ENCODE measurements at places on chromosomes 3 and 15.

GRCh38 chr3:5809586-5810246 is 622.2 kb downstream of the EDEM1 start:
- no peak for DNase-seq

- no peak for DNase-seq
These were observed 33.0 kb downstream of the LRRC2 start for GRCh38 chr3:46533091-46533490.

- DNase-seq = no peak
These were observed 208.1 kb downstream of the RBMS3 start for GRCh38 chr3:29488922-29489321.

DNA sequence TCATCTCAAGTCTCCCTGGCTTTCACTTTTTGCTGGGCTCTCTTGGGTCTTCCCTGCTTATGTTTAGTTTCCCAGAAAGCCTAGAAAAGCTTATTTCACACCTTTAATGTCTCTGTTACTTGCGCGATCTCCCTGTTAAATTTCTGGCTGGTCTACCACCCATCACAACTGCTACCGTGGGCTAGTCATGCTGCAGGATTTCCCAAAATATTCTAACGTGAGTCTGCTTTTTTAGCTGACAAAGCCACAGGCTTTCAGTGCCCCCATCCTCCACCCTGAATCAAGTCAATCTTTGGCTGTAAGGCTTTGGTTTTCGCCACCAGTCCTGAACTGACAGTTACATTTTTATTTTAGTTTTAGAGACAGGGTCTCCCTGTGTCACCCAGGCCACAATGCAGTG is 74.1 kb downstream of the SUMF1 start:
- DNase-seq = no peak

GRCh38 chr3:98690876-98691275 is 72.3 kb upstream of the ST3GAL6 start:
- DNase-seq = no peak

GRCh38 chr3:194475138-194475932 is 11.5 kb downstream of the ATP13A3 start:
- no peak for DNase-seq

DNA sequence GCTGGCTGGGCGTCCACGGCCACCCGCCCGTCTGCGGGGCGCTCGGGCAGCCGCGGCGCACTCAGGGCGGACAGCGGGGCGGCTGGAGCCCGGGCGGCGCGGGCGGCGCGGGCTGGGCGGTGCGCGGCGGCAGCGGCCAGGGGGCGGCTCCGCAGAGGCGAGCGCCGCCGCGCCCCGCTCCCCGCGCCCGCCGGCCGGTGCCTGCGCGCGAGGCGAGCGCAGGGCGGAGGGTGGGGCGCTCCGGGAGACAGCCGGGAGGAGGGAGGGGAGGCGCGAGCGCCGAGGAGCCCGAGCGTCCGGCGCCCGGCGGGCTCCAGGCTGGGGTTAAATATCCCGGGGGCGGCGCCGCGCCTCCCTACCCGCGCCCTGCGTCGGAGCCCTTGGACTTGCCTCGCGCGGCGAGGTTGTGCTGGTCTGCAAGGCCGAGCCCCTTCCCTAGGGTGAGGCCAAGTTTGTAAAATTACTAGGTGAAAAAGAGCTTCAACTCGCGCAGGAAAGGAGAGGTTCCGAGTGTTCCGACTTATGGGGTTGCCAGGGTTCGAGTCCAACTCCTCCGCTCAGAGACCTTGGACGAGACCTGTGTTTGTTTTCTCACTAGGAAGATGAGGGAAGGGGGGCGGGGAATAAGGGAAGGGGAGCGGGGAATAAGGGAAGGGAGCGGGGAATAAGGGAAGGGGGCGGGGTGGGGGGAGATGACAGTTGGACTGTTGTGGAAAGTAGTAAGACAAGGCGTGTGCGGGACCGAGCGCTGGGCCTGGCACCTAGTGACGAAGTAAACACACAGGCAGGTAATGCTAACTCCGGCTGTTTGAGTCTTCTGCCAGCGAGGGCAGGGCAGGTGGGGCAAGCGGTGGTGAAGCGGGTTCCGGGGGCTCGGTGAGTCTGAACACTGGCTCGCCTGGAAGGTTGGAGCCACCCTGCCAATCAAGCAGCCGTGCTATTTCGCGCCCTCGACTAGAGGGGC is at the start of gene TNFAIP8L3:
Gene TNFAIP8L3 (minus strand): TSS at position 301 of the 964 bp plus-strand sequence. CDS start 311 bp downstream, outside the sequence.
- peak; percentile 73 for DNase-seq

DNA sequence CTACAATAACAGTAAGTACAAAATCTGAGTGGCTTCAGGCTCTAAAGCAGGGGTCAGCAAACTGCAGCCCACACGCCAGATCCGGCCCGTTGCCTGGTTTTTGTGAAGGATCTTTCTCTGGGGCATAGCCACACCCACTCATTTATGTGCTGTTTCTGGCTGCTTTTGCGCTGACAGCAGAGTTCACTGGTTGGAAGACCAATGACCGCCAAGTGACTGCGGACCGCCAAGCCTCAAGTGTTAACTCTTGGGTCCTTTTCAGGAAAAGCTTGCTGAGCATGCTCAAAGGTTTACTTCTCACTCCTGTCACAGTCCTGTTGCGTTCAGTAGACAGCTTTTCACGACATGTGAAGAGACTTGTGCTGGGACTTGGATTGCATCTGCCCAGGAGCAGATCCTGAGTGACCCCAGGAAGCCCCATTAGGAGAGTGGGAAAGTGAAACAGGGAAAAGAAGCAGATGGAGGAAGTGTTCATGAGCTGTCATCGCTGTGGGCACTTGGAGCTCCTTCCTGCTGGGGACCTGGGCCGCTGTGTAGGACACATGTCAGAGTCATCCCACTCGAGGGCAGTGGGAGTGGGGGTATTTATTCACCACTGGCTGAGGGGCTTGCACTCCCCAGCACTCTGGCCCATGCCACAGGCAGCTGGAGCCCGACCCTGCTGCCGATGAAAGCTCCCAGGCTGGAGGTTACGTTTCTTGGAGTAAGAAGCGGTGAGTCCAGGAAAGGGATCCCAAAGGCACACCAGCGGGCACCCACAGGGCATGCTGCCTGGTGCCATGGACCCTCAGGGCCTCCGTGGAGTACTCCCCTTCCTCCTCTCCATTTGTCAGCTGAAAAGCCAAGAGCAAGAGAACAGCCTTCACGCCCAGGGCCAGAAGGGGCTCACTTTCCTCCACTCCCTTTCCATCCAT is 249.1 kb downstream of the PLCL2 start:
- DNase-seq = no peak

GRCh38 chr3:197151580-197151979 is 122.0 kb upstream of the MELTF start:
- peak; percentile 12 for DNase-seq

DNA sequence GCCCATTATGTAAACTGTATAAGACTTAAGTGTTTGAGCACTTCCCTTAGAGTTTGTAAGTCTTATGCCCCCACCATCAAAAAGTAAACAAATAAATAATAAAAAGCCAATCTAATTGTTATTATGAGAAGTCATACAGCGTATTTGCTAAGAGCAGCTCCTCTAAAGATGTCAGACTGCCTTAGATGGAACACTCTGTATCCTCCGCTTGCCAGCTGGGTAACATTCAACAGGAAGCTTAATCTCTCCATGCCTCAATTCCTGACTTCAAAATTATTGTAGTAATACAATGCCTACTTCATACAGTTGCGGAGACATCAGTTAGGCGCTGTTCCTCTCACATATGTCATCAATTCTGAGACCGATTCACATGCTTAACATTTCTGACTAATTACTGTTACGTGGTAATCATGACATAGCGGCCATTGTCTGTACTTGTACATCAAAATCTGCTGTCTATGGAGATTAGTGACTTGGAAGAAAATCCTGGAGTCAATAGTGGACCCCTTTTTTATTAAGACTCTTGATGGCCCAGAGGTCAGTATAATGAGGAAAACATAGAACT is 417.7 kb downstream of the LPP start:
- DNase-seq = no peak

GRCh38 chr3:53921296-53921695 is 29.6 kb upstream of the SELENOK start:
- DNase-seq = peak; percentile 16

GRCh38 chr15:84878504-84878903 is 6.0 kb upstream of the SLC28A1 start:
- peak; percentile 74 for DNase-seq

- no peak for DNase-seq
These were observed 63.8 kb upstream of the TBC1D5 start for GRCh38 chr3:17806201-17806600.

GRCh38 chr3:107065094-107065861 is 312.0 kb upstream of the CCDC54 start:
- no peak for DNase-seq

- DNase-seq = peak; percentile 20
These were observed 36.9 kb upstream of the GOLGB1 start for GRCh38 chr3:121786485-121786884.

- DNase-seq = no peak
These were observed 9.2 kb upstream of the CLEC3B start for GRCh38 chr3:45016916-45017315.

DNA sequence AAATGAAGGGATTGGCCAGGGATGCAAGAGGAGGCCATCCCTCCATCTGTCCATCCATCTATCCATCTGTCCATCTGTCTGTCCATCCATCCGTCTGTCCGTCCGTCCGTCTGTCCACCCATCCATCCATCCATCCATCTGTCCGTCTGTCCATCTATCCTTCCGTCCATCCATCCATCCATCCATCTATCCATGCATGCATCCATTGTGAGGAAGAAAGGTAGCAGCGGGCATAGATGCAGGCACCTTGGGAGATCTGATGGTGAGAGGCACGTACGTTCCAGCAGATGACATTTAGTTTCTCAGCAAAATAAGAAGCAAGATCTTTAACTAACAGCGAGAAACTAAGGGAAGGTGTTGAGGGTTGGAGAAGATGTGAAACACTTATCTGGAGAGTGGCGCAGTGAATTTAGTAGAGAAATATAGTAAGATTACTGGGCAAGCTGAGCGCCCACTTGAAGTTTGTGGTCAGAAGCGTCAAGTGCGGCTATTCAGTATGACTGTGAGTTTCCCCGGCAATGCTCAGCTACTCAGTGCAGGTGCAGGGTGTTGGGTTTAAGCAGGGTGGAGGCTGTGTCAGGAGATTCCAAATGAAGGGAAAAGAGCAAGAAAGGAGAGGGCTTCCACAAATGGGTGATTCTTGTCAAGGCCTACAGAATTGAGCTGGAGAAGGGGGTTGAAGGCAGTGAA is 22.4 kb upstream of the SRP14 start:
- DNase-seq = no peak

GRCh38 chr3:197958346-197958745 is 1.7 kb upstream of the LMLN start:
- DNase-seq = no peak

DNA sequence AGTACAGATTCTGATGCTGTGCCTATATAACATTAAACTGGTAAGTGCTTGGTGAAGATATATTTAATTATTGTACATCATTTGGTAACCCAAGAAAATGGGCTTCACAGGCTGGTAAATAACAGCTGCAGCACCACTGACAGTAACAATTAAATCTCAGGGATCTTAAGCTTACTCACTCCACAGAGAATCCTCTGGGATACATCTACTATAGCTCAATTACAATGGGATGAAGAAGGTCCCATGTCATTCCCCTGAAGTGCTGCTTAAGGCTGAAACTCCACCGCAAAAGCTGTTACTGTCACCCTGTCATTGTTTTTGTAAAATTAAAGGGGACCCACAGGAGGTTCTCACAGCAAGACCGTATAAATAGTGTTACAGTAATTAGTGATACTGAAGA is 153.0 kb downstream of the IMPG2 start:
- no peak for DNase-seq

- DNase-seq = no peak
These were observed 3.3 kb downstream of the WDR49 start for GRCh38 chr3:167650459-167650858.

DNA sequence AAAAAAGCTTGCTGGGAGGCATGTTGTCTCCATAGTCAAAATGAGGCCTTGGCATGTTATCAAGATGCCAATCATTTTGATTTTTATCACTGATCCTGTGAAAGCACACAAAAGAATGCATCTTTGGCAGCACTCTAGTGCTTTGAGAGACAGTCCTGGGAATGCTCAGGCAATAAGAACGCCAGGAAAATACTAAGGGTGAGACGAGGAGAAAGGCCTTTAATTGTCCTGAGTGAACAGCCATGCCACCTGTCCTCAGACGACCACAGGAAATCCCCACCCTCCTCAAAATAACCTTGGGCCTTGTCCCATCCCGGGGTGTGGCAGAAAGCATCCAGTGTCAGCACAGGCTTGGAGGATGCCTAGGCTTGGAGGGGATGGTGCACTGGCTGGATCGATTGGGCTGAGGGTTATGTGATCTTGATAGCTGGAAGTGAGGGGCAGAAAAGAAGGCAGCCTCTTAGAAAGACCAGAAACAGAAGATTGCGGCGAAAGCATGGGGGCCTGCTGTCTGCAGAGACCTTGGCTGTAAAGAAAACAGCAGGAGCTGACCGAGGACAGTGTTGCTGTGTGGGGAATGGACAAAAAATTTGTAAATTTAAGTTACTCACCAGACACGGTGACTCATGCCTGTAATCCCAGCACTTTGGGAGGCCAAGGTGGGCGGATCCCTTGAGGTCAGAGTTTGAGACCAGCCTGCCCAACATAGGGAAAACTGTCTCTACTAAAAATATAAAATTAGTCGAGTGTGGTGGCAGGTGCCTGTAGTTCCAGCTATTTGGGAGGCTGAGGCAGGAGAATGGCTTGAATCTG is 7.3 kb downstream of the TMEM158 start:
- peak; percentile 40 for DNase-seq

- DNase-seq = peak; percentile 89
These were observed 42.1 kb downstream of the CORO2B start for GRCh38 chr15:68620721-68621527.

Data from AG08396 (cell line).